SJCRH30 (cell line): ENCODE measurements at places on chromosomes 12 and 14. TPM values are rescaled to one million over a fixed set of nuclear protein-coding genes. Genes with fewer than 3 reads are reported as not detected.

DNA sequence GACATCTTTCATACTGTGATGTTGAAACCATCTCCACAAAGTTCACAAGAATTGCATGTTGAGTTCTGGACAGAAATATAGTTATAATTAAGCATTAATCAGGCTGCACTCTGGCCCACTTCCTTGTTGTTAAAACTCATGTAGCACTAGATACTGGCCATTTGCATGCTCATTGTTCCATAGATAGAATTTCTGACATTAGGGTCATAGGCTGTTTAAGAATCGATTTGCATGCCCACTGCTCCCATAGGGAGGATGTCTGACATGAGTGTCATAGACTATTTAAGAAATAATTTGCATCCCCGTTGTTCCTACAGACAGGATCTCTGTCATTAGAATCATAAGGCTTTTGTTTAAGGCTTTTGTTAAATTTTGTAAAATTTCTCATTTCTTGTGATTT is 50.2 kb downstream of the MYF5 start:
- no peak overlapping the region for H3K27ac ChIP-seq
- H3K27me3 ChIP-seq: no peaks in the 10 kb centered on the region
- no peak overlapping the region for H3K4me3 ChIP-seq
- H3K4me1 ChIP-seq: peaks cover 10% of the 10 kb centered on the region

KRT82 gene
- total RNA-seq: not detected in 2 replicates

GRCh38 chr14:97994020-97994531 is 1196.9 kb downstream of the VRK1 start:
- H3K4me1 ChIP-seq: no peaks in the 10 kb centered on the region
- no peak for DNase-seq
- H3K27me3 ChIP-seq: no peaks in the 10 kb centered on the region
- H3K4me3 ChIP-seq: no peak overlapping the region

POTEM gene
- total RNA-seq: not detected in 2 replicates

DNA sequence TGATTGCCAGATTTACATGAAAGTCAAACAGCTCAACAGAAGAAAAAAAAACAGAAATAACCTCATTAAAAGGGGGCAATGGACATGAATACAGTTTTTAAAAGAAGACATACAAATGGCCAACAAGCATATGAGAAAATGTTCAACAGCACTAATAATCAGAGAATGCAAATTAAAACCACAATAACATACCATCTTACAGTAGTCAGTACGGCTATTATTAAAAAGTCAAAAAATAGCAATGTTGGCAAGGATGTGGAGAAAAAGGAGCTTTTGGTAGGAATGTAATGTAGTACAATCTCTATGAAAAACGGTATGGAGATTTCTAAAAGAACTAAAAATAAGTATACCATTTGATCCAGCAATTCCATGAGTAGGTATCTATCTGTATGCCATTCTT is 272.1 kb downstream of the CEP128 start:
- no peak for DNase-seq
- no peaks in the 10 kb centered on the region for H3K36me3 ChIP-seq
- no peaks in the 10 kb centered on the region for H3K27me3 ChIP-seq
- no peak overlapping the region for H3K27ac ChIP-seq
